ENCODE measurements at places on chromosomes 1 and 21.

GRCh38 chr1:185956881-185957280 lies 222.7 kb downstream of the HMCN1 start:
- no peak for DNase-seq

- no peak for DNase-seq
These were observed 34.0 kb upstream of the FAM89A start for GRCh38 chr1:231074046-231074445.

GRCh38 chr1:156191292-156191964 lies 2.5 kb upstream of the SLC25A44 start:
- DNase-seq, result no peak

- DNase-seq, result no peak
These were observed 167.2 kb upstream of the ATP1B1 start for GRCh38 chr1:168939110-168939946.

DNA sequence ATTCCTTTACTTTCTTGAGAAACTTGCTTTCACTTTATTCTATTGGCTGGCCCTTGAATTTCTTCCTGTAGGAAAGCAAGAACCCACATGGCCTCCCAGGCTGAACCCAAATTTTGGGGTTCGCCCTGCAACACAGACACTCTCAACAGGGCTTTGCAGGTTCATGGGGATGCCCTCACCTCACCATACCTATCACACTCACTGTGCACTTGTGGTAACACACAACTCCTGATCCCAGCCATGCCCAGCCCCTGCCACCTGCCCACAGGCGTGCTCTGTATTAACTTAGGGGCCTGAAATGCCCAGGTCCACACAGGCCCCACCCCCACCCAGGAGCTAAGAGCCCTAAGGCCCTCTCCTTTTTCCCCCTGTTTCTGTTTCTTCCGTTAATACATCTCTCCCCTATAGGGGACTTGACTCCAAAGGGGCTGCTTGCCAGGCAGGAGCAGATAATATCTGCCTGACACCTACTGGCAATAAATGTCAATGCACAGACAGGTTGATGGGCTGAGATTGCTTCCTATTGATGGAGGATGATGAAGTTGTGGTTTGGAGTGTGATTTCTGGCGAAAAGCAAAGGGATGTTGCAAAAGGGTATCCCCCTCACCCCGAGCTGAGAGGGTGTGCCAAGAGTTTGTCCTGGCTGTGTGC lies 171.5 kb downstream of the AJAP1 start:
- no peak for DNase-seq
